ENCODE measurements at places on chromosomes 1 and 21. TPM values are rescaled to one million over a fixed set of nuclear protein-coding genes. Genes with fewer than 3 reads are reported as not detected.
A peak's percentile ranks its signal among the peaks of the same experiment; 100 is the strongest.

Gene NBPF10
- total RNA-seq = 5.3 TPM

- DNase-seq = no peak
Observed at GRCh38 chr1:17744666-17745478, 10.3 kb upstream of the ACTL8 start.

Gene CFH
- total RNA-seq = 252 TPM

DNA sequence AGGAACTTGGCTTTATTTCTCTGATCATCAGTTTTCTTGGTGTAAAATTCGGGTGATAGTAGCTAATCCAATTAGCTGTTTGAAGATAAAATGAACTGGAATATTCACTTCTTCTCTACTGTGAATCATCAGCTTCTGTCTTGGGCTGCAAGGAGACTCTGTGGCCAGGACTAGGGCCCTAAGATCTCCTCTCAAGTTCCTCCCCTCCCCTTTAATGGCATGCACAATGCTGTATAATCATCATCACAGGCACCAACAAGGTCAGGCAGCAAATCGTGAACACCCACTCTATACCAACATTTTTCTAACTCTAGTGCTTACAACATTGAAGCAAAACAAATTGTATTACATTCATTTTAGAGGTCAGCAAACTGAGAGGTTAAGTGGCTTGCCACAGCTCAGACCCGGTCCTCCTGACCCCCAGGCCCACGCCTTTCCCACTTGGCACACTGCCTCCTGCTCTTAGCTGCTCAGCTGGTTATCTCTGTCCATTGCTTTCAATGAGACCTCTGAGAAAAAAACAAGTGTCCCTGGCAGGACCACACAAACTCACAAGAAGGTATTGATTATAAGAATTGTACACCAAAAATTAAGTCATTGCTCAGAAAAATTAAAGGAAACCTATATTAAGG is 31.8 kb downstream of the LRRC52 start:
- DNase-seq = no peak

Gene CD160
- not detected for total RNA-seq

GRCh38 chr1:67540733-67541125 is 110.5 kb upstream of the SERBP1 start:
- no peak for DNase-seq

Gene FCAMR
- total RNA-seq = not detected

GRCh38 chr1:26317612-26318337 is at the start of gene CD52:
Gene CD52, plus strand, starts transcription at chr1:26317958. Its CDS starts 60 bp downstream, at chr1:26318018.
- no peak for DNase-seq

DNA sequence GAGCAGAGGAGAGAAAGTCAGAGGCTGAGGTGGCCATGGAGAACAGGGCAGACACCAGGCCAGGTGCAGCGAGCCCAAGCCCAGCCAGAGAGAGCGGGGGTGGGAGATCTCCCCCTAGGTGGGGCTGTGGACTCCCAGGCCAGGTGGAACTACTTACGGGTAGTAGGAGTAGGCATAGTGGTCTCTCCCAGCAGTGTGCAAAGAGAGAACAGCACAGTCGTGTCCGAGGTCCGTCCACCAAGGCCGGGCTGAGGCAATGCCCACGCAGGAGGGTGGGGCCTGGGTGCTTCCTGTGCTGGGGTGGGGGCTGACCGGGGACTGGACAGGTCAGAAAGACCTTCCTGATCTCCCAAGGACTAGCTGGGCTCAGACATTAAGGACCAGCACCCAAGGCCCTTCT is 263.7 kb downstream of the PTPRU start:
- peak; percentile 83 for DNase-seq

Gene NR1I3
- not detected for total RNA-seq

Gene COL8A2
- 8.2 TPM for total RNA-seq

Gene NFASC
- 0.13 TPM for total RNA-seq

Gene KIAA0040
- total RNA-seq = 0.73 TPM

GRCh38 chr1:62092110-62092509 is 102.5 kb upstream of the L1TD1 start:
- no peak for DNase-seq

- no peak for DNase-seq
Observed at GRCh38 chr1:234208351-234208750, 164.9 kb upstream of the COA6 start.

Gene BACE2
- 49.5 TPM for total RNA-seq

Gene SAMD13
- total RNA-seq = 0.81 TPM

DNA sequence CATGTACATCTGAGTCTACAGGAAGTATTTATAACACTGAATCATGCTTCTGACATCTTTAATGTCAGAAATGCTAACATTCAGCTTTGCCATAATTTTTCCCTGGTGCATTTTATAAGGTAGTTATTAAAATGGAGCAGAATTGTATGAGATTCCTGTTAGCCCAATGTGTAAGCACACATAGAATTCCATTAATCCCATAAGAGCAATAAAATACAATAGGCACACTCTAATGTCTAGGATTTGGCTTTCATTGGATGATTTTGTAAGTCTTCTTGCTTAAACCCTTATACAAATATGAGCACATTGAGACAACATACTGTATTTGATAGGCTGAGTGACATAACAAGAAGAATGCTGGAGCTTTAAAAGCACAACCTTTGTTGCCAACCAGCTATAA is 256.4 kb downstream of the HMCN1 start:
- DNase-seq = no peak

DNA sequence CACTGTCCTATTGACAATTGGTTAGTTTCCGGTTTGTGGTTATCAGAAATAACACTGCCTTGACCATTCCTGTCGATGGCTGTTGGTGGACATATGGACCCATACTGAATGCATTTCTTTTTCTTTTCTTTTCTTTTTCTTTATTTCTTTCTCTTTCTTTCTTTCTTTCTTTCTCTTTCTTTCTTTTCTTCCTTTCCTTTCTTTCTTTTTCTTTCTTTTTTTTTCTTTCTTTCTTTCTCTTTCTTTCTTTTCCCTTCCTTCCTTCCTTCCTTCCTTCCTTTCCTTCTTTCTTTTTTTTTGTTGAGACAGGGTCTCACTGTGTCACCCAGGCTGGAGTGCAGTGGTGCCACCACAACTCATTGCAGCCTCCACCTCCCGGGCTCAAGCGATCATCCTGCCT is 24.4 kb downstream of the RIPPLY3 start:
- DNase-seq = no peak

Gene ZMYND12
- total RNA-seq = 0.40 TPM

Gene GPR52
- total RNA-seq = 0.54 TPM

GRCh38 chr1:8825985-8826481 is 8.6 kb upstream of the RERE start:
- DNase-seq = peak; percentile 53

Gene ADAMTS5
- 65.0 TPM for total RNA-seq

Gene FAM177B
- not detected for total RNA-seq

GRCh38 chr1:221706876-221707582 is 34.9 kb downstream of the DUSP10 start:
- DNase-seq = no peak

DNA sequence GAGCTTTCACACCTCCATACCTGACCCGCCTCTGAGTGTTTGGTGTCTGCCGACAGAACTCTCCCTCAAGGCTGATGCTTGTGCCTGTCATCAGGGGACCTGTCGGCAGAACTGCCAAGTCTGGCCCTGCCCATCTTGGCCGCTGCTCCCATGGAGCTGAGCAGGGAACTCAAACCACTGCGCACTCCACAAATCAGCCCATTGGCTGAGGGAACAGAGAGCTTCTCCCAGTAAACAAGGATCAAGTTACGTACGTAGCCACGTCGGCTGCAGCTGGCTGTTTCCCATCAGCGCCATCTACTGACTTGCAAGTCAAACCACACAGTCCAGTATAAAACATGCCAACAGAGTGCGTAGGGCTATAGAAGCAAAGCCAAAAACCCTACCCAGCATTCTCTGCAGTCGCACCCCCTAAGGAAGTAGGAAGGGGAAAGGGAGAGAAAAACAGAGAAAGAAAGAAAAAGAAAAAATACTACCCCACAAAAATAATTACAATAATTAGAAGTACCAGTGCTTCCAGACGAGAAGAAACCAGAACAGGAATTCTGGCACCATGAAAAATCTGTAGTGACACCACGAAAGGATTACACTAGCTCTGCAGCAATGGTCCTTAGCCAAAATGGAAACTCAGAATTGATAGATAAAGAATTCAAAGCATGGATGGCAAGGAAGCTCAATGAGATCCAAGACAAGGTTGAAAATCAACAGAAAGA is 13.1 kb downstream of the KRTAP13-1 start:
- no peak for DNase-seq

Gene IGSF3
- 51.7 TPM for total RNA-seq

DNA sequence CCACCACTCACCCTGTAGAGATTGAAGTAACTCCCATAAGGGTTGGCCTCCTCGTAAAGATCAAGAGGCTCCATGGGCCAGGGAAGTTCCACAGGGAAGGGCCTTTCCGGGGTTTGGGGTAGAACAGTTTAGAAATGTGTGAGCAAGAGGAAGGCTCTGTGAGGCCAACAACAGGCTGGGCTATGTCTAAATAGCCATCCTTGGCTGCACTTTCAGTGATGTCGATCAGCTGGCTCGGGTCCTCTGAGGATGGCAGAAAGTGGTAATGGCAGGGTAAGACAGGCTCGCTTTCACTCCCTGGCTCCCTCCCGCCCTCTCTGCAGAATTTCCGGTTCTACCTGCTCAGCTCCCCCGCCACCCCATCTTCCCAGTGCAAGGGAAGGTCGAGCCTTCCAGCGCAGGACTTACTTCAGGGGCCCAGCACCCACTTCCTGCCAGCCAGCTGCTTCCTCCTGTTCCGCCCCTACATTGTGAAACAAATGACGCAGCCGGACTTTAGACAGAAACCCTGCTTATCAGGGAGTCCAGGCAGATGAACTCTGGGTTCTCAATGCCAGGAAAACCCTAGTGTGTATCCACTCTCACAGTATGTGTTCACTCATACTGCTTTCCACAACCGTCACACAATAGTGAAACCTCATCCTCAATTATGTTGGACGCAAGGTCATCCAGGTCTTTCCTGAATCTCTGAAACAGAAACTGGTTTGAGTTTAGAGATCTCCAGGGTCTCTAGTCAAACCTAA is 7.3 kb downstream of the F11R start:
- DNase-seq = no peak

- DNase-seq = no peak
Observed at GRCh38 chr1:43438576-43438952, 15.2 kb downstream of the HYI start.

- no peak for DNase-seq
Observed at GRCh38 chr1:208122612-208123358, 121.4 kb downstream of the PLXNA2 start.

Gene HMCN1
- total RNA-seq = 91.4 TPM

Gene GBP7
- not detected for total RNA-seq

DNA sequence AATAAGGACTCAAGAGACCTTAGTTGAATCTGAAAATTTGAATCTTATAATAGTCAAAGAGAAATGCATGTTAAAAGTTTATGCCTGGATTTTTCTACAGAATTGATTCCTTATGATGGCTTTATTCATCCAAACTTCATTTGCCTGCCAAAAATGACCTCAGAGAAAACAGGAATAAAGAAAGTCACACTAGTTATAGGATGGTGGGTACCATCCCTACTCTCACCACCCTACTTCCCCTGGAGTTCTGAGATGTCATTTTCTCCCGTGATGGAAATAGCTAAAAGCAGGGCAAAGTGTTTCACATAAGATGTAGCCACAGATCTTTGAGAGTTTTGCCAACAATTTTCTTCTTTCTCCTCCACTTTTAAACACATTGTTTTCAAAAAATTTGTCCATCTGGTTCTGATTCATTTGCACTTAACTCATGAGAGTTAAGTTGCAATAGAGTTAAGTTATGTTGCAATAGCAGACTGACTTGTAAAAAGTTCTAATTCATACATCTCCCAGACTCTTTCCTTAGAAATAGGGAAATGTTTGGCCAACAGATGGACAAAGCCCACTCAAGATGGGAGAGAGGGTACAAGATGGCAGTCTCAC is 384.6 kb downstream of the PLPP3 start:
- DNase-seq = no peak

DNA sequence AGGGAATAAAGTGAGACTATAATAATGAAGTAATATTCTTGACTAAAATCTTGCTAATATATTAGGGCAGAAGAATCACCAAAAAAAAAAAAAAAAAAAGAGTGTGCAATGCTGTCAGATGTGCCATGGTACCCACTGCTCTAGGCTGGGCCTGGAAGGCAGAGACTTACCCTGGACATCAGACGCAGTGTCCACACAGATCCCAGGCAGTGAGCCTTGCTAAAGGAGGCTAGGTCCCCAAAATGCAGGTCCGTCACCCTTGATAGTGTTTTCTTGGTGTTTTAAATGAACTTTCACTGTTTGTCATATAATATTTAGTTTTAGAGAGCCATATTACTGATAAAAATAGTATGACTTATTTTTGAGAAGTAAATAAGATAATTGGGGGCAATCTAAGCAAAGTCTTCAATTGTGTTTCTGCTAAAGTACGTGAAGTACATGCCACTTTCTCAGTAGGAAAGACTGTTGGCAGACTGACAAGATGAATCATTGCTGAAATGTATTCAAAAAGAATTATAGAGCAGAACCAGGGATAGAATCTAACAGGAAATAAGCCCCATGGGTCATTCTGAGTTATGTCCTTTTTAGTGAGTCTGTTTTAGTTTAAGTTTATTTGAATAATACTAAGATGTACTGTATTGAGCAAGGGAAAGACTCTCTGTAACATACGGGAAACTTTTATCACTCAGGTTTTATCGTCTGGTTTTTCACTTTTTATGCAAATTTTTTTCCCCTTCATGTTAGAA is 74.6 kb upstream of the PDC start:
- DNase-seq = no peak

DNA sequence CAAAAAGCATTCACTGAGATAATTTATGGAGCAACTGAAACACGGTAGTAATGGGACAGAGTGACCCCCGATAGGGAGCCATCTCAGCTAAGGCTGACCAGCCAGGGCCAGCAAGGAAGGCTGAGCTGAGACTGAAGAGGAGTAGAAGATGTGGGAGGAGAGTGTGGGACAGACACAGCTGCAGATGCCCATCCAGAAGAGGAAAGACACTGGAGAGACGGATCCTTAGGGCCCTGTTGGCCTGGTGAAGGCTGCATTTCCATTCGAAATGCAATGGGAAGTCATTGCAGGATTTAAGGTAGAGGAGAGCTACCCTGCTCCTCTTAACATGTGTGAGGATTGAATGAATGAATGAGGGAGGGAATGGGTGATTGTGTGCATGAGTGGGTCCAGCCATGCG is 44.0 kb upstream of the LRP8 start:
- DNase-seq = peak; percentile 25

- no peak for DNase-seq
Observed at GRCh38 chr1:61387829-61388228, 305.5 kb downstream of the NFIA start.

- no peak for DNase-seq
Observed at GRCh38 chr1:46577671-46578070, 26.2 kb upstream of the KNCN start.

Data from osteocyte (in vitro differentiated cells).